ENCODE measurements at places on chromosomes 3 and 15.

- peak; percentile 83 for DNase-seq
These were observed 143.4 kb upstream of the RASGRP1 start for GRCh38 chr15:38707802-38708671.

GRCh38 chr3:87810452-87811016, 248.3 kb downstream of the CGGBP1 start:
- peak; percentile 1 for DNase-seq

DNA sequence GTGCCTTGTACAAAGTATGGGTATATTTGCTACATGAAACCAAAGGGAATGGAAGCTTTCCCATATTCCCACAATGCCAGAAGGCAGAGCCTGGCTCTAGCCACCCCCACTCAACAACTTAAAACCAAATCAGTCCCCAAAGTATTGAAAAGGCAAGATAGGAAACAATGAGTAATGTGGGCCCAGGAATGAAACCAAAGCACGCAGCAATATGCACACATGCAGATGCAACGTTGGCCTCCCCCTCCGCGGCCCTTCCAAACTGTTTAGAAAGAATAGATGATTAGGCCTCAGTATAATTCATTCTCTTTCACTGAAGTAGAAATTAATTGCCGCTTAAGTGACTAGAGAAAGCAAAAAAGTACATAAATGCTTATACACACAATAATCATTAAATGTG, 59.1 kb downstream of the THRB start:
- DNase-seq, result no peak

GRCh38 chr3:13500133-13500885, 20.2 kb downstream of the HDAC11 start:
- peak; percentile 37 for DNase-seq

- DNase-seq, result no peak
These were observed 509.7 kb downstream of the TUSC7 start for GRCh38 chr3:117219296-117219695.

GRCh38 chr3:39056151-39056550, 4.3 kb downstream of the WDR48 start:
- DNase-seq, result no peak

DNA sequence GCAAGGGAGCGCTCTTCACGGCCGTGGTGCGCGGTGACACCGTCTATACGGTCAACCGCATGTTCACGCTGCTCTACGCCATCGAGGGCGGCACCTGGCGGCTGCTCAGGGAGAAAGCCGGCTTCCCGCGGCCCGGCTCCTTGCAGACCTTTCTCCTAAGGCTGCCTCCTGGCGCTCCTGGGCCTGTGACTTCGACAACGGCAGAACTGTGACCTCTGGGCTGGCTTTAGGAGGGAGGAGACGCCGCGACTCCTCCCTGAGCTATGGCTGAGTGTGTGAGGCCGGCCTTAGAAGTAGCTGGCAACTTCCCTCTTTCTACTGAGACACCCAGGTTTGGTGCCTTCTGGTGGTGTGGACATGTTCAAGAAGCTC, 1.4 kb downstream of the KBTBD13 start:
- DNase-seq, result peak; percentile 56

- no peak for DNase-seq
These were observed 119.2 kb downstream of the SHQ1 start for GRCh38 chr3:72728958-72729467.

GRCh38 chr3:48518069-48518468, 14.1 kb upstream of the SHISA5 start:
- DNase-seq, result no peak

GRCh38 chr3:17489139-17489538, 253.3 kb downstream of the TBC1D5 start:
- peak; percentile 26 for DNase-seq

DNA sequence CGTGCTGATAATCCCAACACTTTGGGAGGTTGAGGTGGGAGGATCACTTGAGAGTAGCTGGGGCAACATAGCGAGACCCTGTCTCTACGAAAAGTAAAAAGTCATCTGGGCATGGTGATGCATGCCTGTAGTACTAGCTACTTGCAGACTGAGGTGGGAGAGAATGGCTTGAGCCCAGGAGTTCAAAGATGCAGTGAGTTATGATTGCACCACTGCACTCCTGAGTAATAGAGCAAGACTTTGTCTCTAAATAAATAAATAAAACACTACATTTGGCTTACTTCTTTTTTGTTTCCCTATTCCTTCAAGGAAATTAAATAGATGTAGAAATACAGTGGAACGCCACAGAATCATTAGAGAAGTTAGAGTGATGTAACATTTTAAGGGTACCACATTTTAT, 20.1 kb upstream of the LDHAL6B start:
- DNase-seq, result peak; percentile 83

- DNase-seq, result peak; percentile 43
These were observed 39.4 kb upstream of the MRPS22 start for GRCh38 chr3:139304383-139304782.

GRCh38 chr3:72238010-72238691, 453.2 kb upstream of the PROK2 start:
- DNase-seq, result peak; percentile 59

DNA sequence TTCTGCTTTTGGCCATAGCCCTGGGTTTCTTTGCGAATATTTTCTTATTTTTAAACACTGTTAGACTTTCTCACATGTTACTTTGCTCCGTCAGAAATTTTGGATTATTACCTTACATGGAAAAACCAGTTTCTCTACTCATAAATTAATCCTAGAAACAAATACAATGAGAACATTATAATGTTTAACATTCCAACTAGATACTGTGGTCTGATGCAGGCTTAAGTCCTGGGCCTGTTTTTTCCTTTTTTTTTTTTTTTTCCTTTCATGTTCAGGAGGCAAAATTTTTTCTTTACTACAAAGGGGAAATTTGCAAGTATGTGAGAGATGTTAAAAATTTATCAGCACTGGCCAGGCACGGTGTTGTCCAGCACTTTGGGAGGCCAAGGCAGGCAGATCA, 28.9 kb downstream of the POPDC2 start:
- DNase-seq, result no peak

- no peak for DNase-seq
These were observed 33.8 kb downstream of the MUC4 start for GRCh38 chr3:195777975-195778374.
